Hindlimb muscle (tissue), 1 donor: ENCODE measurements at places on chromosomes 7 and 10.

DNA sequence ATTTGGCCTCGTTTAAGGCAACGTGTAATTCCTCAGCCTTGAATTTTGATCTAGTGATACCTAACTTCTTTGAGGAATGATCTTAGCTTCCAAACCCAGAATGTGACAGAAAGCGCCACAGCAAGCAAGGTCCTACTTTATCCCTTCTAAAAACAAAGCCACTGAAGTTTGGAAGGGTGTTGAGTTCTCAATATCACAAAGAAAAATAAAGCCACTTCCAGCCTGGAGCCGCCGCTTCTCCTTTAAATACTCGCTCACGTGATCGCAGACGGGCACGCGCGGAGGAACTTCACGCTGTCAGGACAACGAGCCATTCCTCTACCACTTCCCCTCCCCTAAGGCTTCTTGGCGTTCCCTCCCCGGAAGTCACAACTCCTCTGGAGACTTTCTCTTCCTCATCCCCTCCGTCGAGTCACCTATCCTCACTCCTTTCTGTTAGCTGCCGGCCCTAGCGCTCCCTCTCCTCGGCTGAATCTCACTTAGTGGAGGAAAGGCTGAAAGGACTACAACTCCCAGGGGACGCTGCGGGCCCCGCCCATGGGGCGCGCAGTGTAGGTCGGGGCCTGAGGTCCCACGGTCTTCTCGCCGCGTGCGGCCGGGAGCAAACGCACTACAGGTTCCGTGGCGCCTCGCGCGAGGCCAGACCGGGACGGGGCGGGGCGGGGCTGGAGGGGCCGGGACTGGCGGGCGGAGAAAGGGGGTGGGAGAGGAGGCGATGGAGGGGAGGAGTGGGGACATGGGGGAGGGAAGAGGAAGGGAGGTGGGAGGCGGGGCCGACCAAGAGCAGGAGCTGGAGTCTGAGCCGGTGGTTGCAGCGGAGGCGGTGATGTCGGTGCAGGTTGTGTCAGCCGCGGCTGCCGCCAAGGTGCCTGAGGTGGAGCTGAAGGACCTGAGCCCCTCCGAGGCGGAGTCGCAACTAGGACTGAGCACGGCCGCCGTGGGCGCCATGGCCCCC lies at the start of gene AHCYL2:
Gene AHCYL2, plus strand, starts transcription at position 780 of the 955 bp plus-strand sequence.
- DNase-seq, result peak; percentile 98

DNA sequence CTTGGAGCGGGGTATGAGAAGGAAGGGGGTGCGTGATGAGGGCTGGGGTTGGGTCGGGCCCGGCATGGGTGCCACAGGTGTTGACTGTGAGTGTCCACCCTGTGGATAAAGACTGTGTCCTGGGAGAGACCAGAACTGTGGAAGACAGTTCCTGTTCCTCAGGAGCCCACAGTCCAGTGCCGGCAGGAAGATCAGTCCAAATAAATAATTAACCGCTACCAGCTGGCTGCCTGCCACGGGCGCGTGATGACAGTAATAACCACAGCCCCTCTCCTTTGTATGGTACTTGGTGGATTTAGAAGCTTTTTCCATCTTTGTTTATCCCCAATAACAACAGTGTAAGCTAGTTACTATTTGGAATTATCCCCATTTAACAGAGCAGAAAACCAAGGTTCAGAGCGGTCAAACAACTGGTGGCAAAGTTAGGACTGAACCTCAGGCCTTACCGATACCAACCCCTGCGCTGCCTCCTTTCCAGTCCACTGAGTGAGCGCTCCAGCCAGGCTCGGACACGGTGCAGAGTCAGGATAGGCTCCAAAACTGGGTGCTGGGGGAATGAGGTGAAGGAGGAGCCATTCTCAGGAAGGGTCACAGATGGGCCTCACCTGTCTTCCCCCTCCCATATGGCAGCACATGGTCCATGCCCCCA lies 5.1 kb downstream of the ZMIZ1 start:
- DNase-seq, result no peak

DNA sequence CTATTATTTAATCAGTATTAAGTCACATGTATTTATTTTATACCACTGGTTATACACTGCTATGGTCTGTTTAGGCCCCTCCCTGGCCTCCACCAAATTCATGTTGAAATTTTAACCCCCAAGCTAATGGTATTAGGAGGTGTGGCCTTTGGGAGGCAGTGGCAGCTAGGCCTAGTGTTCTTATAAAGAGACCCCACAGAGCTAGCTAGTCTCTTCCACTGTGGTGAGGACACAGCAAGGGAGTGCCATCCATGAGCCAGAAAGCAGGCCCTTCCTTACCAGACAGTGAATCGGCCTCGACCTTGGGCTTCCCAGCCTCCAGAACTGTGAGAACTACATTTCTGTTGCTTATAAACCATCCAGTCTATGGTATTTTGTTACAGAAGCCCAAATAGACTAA lies 28.7 kb downstream of the RBM48 start:
- no peak for DNase-seq

GRCh38 chr10:47078393-47079203 lies 167.4 kb downstream of the PTPN20 start:
- DNase-seq, result no peak

DNA sequence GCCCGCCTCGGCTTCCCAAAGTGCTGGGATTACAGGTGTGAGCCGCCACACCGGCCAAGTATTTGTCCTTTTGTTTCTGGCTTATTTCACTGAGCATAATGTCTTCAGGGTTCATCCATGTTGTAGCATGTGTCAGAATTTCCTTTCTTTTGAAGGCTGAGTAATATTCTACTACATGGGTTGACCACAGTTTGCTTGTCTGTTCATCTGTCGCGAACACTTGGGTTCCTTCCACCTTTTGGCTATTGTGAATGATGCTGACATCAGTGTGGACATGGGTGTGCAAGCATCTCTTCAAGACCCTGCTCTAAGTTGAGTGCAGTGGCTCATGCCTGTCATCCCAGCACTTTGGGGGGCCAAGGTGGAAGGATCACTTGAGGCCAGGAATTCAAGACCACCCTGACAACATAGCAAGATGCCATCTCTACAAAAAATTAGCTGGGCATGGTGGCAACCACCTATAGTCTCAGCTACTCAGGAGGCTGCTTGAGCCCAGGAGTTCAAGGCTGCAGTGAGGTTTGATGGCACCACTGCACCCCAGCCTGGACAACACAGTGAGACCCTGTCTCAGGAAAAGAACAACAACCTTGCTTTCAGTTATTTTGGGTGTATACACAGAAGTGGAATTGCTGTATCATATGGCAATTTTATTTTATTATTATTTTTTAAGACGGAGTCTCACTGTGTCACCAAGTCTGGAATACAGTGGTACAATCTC lies 17.0 kb downstream of the CHST12 start:
- DNase-seq, result no peak

- no peak for DNase-seq
Measured at GRCh38 chr7:45179666-45180065, 22.1 kb downstream of the RAMP3 start.

GRCh38 chr10:97279121-97279815 lies 13.2 kb downstream of the ARHGAP19 start:
- no peak for DNase-seq

DNA sequence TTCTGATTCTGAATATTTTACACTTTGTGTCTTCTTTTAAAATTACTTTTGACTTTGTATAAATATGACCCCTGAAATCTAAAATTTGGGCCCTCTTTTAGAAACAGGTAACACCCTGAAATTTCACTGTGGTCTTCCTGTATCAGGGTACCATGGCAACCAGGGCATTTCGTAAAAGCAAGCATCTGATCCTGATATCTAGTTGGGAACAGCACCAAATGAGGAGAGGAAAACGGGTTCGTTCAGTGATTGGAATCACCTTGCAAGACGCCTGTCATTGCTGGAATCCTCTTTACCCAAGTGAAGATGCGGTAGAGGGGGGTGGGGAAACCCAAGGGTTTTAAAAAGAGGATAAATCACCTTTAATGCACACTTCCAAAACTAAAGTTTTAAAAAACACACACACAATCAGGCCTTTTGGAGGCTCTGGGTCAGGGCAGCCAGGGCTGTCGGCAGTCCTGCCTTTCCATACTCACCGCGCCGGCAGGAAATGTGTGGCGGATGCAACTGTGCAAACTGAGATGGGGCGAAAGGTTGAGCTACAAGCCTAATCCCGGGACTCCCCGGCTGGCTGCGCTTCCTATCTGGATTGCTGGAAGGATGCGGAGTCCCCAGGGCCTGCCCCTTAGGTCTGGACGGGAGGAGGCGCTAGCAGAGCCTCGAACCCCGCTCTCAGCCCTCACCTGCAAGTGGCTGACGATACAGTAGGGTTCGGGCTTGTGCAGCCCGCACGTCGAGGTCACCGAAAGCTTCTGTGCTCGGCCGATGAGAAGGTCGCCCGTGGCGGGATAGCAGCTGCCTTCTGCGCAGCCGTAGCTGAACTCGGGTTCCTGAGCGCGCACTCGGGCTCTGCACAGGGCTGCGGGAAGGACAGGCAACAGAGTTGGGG lies 1.8 kb downstream of the LAMB1 start:
- DNase-seq, result peak; percentile 45

DNA sequence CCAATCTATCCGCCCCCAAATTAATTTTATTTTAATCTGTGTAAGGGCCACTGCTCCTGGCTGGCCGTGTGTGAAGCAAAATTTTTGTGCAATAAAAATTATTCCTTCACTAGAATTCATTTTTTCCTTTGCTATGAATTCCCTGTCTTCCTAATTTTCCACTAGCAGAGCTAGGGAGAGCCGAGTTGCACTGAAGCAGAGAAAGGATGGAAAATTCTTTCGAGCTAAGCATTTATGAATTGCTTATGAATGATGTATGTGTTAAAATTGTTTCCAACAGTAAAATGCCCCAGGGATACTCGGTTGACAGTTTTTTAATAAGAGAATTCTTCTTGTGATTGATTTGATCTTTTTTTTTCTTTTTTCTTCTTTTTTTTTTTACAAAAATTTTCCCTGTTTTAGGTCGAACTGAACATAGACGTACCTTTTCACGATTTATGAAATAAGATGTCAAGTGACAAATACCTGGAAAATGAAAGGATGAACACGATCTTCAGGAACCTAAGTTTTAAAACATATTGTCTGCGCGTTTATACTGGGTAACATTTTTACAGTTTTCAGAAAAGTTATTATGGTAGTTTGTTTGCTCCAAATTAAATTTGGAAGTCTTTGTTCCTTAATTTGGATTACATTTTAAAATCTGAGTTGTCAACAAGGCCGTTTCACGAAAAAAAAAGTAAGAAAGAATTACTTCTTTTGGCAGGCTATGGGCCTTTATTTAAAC lies 288.8 kb upstream of the NFE2L3 start:
- DNase-seq, result no peak

DNA sequence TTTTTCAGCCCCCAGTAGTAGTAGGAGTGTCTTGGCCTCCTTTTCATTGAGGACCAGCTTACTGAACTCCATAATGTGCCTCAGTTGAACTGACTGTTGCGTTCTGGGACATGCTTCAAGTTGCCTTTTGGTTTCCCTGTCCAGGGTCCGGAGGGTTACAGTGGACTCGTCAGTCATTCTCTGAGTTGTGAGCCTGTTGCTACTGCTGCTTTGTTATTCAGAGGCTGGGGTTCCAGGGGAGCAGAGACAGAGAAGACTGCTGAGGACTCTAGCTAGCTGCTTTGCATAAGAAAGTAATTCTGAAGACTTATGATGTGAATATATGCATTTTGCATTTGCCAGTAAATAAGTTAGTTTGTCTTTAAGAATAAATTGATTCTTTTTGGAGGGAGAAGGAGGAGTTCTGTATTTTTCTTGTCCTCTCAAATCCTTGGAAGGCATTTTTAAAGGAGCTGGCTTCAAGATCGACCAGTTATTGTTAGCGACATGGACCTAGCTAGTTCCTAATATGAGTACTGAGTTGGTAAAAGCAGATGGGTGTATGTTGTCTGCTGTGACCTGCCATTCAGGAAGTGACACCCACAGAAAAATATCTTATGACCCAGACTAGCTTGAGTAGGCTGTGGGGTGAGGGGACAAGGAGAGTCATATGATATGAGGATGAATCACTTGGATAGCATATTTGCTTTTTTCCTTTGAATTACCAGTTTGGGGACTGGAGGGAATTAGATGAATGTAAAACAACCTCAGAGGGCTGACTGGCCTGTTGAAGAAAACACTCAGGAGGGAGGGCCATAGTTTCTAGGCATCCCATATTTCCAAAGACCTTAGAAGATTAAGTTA lies 8.3 kb downstream of the PI4K2A start:
- no peak for DNase-seq

GRCh38 chr10:126061526-126061925 lies 165.2 kb downstream of the FANK1 start:
- no peak for DNase-seq

DNA sequence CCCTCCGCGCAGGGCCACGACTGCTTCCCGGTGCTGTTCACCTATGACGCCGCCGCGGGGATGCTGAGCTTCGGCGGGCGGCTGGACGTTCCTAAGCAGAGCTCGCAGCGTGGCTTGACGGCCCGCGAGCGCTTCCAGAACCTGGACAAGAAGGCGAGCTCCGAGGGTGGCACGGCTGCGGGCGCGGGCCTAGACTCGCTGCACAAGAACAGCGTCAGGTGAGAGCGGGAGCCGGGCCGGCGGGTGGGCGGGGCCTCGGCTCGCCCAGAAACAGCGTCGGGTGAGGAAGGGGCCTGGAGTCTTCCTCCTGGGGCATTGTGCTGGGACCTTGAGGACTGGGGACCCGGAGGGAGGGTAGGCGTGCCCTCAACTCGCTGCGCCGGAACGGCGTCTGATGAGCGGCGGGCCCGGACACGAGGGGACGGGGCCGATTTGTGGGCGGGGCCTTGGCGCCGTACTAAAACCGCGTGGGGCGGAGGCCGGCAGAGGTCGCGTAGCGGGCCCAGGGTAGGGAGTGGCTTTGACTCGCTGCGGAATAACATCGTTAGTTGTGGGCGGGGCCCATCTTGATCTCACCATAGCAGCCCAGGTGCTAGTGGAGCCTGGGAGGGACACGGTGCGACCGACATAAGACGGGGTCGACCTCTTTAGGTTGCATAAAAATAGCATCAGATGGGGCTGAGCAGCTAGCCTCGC lies 15.6 kb downstream of the PDAP1 start:
- peak; percentile 66 for DNase-seq

- no peak for DNase-seq
Measured at GRCh38 chr10:102175415-102175814, 23.2 kb downstream of the NOLC1 start.

GRCh38 chr10:35415505-35415904 lies 79.2 kb downstream of the CCNY start:
- DNase-seq, result no peak

- DNase-seq, result no peak
Measured at GRCh38 chr7:129835569-129835968, 117.2 kb downstream of the UBE2H start.

- DNase-seq, result no peak
Measured at GRCh38 chr10:119084896-119085295, 4.3 kb upstream of the EIF3A start.
